Activated naive CD8-positive, alpha-beta T cell treated with anti-CD3 and anti-CD28 coated beads, Interleukin-2, amount 10 ng/mL, durations not matched to agents 7 days and 5 days (primary cell): ENCODE measurements at places on chromosomes 4 and X. TPM values are rescaled to one million over a fixed set of nuclear protein-coding genes. Genes with fewer than 3 reads are reported as not detected.
A peak's percentile ranks its signal among the peaks of the same experiment; 100 is the strongest.

- peak; percentile 38 for DNase-seq
Observed at GRCh38 chrX:21972721-21973120, 32.2 kb downstream of the SMS start.

- no peak for DNase-seq
Observed at GRCh38 chr4:89797117-89797516, 39.8 kb downstream of the SNCA start.

DNA sequence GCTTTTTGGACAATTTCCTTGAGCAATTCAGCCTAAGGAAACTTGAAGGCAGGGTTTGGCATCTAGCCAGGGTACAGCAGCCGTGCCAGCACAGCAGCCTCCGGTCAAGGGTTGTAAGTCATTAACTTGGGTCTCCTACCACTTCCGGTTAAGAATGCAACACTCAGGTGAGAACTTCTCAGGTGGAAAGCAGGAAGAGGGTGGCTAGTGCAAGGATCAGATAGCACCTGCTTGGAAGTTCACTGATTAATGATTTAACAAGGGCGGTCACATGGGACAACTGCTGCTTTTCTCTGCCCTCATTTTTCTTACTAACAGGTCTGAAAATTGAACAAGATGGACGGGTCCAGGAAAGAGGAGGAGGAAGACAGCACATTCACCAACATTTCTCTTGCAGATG, 30.1 kb upstream of the SCOC start:
- DNase-seq = no peak

Gene GPC3
- total RNA-seq = 0.72 TPM

- peak; percentile 42 for DNase-seq
Observed at GRCh38 chrX:74421036-74421739, at the start of gene SLC16A2. SLC16A2 (plus strand) TSS chrX:74421493; CDS start chrX:74421638, 145 bp downstream.

Gene CT83
- not detected for total RNA-seq

Gene ING2
- total RNA-seq = 14.5 TPM

GRCh38 chr4:8762951-8763735, 108.5 kb downstream of the HMX1 start:
- DNase-seq = peak; percentile 5

DNA sequence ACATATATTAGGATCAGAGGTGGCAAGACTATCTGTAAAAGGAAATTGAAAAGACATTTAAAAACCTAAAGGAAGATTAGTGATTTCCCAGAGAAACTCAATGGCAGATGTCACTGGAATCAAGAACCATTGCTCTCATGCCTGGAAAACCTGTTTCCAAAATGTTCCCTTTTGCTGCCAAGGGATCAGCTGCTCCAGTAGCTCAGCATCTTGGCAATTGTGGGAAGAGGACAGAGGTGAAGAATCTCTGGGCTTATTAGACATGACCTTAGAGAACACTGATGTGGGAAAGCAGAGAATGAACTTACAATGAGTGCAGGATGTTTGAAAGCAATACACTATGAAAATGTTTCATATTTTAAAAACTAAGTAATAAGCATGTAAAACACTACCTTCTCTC, 98.3 kb downstream of the SHROOM3 start:
- no peak for DNase-seq

Gene GRK4
- total RNA-seq = 2.4 TPM

- DNase-seq = no peak
Observed at GRCh38 chr4:169826634-169827187, 69.0 kb upstream of the HPF1 start.

DNA sequence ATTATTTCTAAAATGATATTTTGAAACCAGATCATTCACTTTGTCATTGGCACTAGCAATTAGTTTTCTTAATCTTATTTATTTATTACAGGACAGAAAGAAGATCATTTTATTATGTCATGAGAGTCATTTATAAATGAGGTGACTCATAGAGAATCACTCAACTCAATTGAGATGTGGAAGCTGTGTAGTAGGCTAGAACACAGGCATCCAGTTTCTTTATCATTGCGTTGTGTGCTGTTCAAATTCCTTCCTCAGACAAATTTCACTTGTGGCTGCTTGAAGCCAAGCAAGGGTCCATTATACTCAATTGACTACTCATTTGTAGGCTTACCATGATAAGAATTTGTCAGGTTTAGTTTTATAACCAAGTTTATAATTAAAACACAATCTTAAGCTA, 87.6 kb downstream of the MRPL1 start:
- no peak for DNase-seq

DNA sequence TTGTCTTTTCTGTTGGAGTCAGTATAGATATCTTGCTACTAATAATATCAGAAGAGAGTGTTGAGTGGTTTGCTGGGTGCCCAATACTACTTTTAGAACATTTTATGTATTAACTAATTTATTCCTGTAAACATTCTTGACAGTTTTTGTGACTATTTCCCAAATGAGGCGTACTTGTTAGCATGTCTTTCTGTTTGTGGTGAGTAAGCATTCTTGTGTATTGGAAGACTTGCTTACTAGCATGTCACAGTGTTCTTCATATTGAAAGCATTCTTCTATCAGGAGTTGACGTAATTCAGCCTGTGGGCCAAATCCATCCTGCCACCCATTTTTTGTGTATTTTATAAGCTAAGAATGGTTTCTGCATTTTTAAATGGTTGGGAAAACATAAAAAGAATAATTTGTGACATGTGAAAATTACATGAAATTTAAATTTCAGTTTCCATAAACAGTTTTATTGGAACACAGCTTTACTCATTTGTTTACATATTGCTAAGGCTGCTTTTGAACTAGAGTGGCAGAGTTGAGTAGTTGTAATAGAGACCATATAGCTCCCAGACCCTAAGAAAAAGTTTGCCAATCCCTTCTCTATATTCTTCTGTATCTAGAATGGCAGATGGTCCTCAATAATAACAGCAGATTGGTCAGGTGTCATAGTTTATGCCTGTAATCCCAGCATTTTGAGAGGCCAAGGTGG, 20.4 kb downstream of the REPS2 start:
- no peak for DNase-seq

DNA sequence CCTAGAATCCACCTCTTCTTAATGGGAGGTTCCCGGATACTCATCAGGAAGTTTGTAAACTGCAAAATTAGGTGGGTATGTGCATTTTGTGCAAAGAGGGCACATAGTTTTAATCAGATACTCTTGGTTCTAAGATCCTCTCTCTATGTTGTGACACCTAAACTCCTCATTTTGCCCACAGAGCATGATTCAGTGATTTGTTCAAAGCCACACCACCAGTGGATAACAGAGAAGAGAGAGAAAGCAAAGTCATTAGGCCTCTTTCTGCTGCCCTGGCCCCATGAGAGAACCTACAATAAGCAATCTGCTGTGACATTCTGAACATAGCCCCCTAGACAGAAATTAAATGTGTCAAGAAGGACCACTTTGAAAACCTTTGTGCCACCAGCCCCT, 72.3 kb upstream of the STIM2 start:
- DNase-seq = no peak
